ENCODE measurements at places on chromosomes 4 and X.

GRCh38 chrX:125439194-125439849, 119.7 kb downstream of the TEX13C start:
- DNase-seq: no peak

GRCh38 chrX:120463241-120463640, 5.9 kb downstream of the LAMP2 start:
- no peak for DNase-seq

DNA sequence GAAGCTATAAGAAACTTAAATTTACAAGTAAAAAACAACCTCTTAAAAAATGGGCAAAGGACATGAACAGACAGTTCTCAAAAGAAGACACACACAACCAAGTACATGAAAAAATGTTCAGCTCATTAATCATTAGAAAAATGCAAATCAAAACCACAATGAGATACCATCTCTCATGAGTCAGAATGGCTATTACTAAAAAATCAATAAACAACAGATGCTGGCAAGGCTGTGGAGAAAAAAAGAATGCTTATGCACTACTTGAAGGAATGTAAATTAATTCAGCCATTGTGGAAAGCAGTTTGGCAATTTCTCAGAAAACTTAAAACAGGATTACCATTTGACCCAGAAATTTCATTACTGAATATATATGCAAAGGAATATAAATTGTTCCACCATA, 666.3 kb upstream of the GRIA3 start:
- DNase-seq: no peak

- DNase-seq: no peak
These were observed 165.7 kb upstream of the CASK start for GRCh38 chrX:42089031-42089430.

- DNase-seq: no peak
These were observed 69.0 kb downstream of the ATOH1 start for GRCh38 chr4:93897559-93897958.

DNA sequence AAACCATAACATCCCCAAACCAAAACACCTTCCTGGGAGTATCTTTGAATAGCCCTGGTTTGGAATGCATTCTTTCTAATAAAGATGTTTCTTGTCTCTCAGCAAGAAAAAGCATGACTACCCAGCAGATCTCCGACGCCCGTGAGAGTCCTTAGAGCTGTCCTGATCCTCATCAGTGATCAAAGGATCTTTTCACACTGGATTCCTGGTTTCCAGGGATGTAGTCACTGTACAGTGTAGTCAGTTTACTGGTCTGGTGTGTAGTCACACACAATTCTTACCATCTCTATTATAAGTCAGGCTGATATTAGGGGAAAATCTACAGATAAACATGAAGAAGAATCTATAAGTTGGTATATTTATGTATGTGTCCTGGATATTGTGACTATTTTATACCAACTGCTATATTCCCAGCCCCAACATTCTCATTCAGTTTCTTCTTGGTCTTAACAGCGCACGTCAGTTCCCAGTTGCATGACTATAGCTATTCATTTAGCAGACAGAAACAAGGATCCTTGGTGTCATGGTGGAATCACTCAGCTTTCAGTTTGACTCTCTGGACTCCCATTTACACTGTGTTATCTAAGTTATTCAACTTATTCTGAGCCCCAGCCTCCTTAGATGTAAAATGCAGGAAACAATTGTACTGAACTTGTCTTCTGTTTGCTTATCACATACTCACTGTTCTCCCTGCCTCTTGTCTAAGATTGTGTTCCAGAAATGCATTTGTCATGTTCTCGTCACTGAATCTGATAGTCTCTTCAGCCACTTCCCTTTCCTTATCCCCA, 68.3 kb downstream of the SLIT2 start:
- no peak for DNase-seq

GRCh38 chr4:125013891-125014290, 300.9 kb upstream of the FAT4 start:
- no peak for DNase-seq

- DNase-seq: no peak
These were observed 142.5 kb upstream of the MAB21L2 start for GRCh38 chr4:150439451-150439933.

DNA sequence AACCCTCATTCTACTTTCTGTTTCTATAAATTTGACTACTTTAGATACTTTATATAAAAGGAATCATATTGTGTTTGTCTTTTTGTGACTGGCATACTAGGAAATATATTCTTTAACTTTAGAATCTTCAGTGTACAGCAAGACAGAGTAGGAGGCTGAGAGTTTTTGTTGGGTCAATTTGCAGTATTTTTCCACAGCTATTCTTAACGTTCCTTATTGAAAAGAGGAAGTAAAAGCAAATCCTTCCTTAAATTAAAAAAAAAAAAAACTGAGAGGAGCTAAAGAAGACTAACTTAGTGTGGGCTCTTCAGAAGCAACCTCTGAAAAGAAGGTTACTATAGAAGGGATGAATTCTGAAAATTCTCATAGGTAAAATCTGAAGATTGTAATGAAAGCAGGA, 1194.6 kb downstream of the ADGRL3 start:
- no peak for DNase-seq

DNA sequence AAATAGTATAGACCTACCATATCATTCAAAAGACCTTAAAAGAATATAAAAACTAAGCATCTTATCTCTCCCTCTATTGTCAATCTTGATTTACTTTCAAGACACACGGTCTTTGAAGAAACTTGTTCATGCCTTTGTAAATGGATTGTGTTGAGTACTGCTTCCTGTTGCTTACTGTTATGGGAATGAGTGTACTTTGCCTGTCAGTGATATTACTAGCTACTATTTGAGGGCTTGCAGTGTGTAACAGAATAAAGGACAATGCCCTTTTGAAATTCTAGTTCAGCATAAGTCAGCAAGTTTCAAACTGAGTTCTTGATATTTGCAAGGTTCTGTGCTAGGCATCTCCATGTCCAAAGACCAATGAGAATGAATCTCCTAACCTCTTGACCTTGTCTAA, 36.0 kb downstream of the CDKL5 start:
- no peak for DNase-seq

DNA sequence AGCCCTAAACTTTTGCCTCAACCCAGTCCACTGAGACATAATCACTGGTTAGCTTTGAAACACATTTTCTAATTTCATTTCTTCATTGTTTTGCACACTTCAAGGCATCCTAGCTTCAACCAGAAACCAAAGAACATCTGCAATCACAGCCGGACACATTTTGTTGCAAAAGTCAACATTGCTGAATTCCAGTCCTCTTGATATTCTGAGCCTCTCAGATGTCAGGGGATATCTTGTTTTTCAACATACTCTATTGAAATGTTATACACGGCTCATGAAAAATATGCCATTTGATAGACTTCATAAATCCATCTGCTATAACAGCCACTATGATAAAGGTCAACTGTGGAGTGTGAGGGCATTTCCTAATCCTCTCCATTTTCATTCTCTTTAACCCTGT, 241.6 kb upstream of the PUDP start:
- no peak for DNase-seq

GRCh38 chrX:43805579-43805978, 76.7 kb downstream of the MAOB start:
- DNase-seq: no peak

All from activated T-helper 1 cell treated with Interleukin-2 at 50 U/mL for 16 hours (primary cell).